ENCODE measurements at places on chromosomes 12 and 14.
A peak's percentile ranks its signal among the peaks of the same experiment; 100 is the strongest.

DNA sequence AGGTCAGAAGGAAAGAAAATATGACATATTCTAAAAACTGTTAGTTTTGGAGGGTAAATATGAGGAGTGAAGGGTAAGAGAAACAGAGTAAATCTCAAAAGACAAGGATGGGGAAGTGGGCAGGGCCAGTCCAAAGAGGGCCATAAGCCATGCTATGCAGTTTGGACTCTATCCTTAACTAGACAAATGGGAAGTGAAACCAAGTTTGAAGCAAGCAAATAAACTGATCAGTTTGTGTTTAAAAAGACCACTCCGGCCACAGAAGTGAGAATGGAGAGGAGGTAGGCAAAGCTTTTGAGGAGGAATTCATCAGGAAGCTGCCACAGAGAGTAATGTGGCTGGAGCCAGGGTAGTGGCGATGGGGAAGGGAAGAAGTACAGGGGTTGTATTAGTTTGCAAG is 37.5 kb upstream of the DAAM1 start:
- DNase-seq, result no peak

GRCh38 chr12:54973556-54973955 is 11.0 kb downstream of the TESPA1 start:
- DNase-seq, result no peak

DNA sequence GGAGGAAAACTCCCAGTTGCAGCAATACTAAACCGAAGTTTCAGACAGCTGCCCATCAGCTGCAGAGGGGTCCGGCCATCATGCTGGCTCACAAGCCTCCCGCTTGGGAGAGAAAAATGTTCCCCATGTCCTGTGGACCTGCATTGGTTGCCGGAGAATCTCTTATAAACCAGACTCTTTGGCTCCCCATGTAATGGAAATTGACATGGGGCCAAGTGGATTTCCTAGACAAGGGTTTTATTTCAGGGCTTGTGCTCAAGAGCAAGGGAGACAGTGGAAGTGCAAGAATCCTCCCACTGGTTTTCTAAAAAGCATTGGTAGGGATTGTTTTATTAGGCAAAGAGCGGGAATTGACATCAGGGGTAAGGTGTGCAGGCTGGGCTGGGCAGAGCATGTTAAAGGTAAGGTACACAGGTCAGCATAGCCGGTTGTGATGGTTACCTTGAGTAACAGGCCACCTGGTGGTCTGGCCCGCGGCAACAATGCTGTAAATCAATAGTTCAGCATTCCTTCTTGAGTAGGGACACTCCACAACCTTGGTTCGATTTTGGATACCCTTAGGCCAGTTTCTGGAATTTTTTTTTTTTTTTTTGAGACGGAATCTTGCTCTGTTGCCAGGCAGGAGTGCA is 135.4 kb downstream of the UNC79 start:
- no peak for DNase-seq

DNA sequence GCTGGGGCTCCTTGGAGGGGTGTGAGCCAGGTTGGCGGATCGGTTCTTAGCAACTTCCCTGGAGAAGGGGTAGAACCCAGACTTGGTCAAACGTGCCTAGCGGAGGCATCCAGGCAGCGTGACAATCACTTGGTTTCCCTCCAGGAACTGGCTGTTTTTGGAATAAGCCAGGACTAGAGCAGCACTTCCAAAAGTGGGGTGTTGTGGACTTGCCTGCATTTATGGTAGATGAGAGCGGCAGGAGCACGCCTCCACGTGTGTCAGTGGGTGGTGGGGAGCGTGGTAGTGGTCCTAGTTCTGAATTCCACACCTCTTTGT is 2.8 kb downstream of the PRMT8 start:
- DNase-seq, result no peak

DNA sequence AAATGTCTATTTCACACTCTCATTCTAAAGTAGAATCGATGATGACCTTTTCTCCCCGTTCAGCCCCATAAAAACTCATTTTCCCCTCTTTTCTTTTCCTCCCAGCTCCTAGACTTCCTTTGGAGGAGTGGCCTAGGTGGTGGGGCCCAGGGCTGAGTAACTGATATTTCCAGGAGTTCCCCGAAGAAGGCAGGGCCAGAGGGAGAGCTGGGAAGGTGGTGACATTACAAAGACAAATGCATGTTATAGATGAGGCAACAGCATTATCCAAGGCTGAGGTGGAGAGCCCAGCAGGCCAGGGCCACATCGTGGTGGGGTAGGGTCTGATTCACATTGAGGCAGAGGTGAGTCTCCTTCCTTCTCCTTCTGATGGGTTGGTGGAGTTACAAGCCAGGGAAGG is 22.2 kb upstream of the HDAC7 start:
- no peak for DNase-seq

DNA sequence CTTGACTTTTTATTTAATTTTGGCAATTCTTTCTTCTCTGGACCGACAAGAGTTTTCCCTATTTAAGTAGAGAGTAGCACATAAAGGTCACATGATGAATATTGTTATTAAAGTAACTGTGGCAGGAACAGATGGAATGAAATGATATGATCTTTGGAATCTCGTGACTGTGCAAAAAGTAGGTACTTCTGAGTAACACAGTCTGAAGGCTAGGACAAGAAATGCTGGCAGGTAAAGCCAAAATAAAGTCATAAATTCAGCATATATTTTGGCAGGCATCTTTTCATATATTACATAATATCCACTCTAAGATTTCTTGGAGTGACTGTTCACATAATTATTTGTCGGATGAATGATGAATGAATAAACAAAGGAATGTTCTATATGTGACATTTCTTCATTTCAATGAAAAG is 121.4 kb downstream of the EFCAB11 start:
- DNase-seq, result no peak

- no peak for DNase-seq
Observed at GRCh38 chr14:59905188-59905587, 14.8 kb upstream of the LRRC9 start.

GRCh38 chr12:52903855-52904508 is 894 bp downstream of the KRT8 start:
- DNase-seq, result no peak

- no peak for DNase-seq
Observed at GRCh38 chr14:95185033-95185766, 27.9 kb upstream of the DICER1 start.

GRCh38 chr12:111720457-111720856 is 34.6 kb downstream of the ACAD10 start:
- DNase-seq, result no peak

- DNase-seq, result no peak
Observed at GRCh38 chr14:101973356-101973755, 9.0 kb downstream of the DYNC1H1 start.

GRCh38 chr14:99576304-99576703 is 27.7 kb downstream of the CCDC85C start:
- no peak for DNase-seq

DNA sequence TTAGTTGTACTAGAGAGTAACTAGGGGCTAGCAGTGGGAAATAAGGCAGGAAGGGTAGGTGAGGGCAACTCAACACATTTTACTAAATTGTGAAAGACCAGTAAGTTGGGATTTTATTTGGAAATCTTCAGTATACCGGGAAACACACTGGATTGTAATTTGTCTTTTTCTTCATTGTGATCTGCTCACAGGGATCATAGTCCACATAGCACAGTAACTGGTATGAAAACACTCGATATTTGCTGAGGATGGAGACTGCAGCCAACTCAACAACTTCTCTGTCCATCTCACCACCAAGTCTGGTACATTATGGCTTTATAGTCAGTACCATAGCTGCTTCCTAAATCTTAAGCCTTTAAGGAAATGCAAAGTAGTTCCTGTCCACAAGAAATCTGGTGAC is 2.5 kb downstream of the SLIRP start:
- no peak for DNase-seq

GRCh38 chr12:42483521-42483790 is 106.1 kb downstream of the PRICKLE1 start:
- DNase-seq, result no peak

DNA sequence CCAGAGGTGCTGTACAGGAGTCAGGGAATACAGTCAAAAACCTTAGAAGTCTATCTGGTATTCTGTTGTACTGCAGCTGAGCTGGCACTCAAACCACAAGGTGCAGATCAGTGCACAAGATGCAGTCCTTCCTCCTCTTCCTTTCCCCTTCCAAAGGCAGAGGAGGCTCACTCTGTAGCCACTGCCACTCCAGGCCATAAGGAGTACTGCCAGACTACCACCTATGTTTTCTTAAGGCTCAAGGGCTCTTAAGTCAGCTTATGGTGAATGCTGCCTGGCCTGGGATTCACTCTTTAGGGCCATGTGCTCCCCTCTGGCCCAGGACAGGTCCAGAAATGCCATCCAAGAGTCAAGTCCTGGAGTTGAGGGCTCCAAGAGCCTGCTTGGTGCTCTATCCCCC is 200.3 kb downstream of the CRADD start:
- DNase-seq, result no peak

DNA sequence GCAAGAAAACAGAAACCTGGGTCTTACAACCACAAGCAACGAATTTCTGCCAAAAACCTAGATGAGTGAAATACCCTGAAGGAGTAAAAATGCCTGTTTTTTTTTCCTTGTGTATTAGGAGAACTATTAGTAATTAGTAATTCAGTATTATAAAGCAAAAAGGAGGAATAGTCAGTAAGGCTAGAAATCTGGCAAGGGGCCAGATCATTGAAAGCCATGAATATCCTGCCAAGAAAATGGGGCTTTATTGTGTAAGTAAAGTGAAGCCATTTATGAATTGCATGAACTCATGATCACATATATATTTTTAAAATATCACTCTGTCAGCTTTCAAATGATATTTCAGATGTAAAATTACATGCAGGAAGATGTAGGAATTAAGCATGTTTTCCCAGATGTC is 57.9 kb downstream of the TXNDC16 start:
- DNase-seq, result no peak

DNA sequence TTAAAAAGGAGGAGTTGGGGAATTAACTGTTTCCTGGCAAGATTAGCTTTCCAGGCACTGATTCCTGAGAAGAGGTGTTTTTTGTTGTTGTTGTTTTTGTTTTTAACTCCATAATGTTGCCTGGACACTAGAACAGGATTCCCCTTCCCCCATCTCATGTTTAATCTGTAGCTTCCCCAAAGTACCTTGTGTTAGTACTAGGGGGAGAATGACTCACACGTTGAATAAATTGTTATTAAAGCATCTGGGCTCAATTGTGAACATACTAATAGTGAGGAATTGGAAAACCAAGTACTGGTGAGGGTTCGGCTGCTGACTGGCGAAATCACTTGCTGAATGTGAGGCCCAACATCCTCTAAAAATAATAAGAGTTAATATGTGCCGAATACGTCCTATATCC is 1.3 kb upstream of the GNG2 start:
- DNase-seq, result no peak

- peak; percentile 14 for DNase-seq
Observed at GRCh38 chr14:33120341-33120740, 181.7 kb downstream of the NPAS3 start.

DNA sequence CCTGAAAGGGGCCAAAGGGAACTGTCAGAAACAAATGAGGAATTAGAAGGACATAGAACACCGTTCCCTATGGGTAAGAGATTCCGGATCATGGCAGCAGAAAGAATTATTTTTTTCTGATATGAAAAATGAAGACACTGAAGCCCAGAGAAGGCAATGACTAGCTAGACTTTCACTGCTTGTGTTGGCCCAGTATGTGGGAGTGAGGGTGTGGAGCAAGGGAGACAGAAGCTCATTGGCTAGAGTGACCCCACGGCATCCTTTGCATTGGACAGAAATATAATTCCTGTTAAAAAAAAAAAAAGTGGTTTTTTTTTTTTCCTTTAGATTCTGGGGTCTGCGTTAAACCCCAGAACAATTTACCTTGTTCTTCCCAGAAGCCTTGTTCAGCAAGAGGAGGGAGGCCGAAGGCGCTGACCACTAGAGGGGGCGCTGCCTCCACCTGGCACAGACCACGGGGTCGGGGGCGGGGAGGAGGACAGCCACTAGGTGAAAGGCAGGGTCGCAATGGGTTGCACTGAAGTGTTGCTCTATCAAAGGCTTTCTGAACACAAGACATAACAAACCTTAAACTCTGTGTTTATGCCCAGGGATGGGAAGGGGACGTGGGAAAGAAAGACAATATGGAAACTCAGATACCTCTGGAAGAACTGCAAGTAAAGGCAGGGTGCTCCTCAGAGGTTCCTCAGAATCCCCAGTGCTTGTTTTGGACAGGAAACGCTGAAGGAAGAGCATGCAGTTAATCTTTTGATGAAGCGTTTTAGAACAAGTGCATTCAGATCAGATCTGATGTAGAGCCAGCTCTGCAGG is 156.8 kb downstream of the KCNA5 start:
- DNase-seq, result no peak

- DNase-seq, result no peak
Observed at GRCh38 chr14:23572836-23573235, 5.2 kb upstream of the AP1G2 start.

- peak; percentile 14 for DNase-seq
Observed at GRCh38 chr12:48454667-48455066, 17.7 kb upstream of the ANP32D start.

- DNase-seq, result no peak
Observed at GRCh38 chr14:44507183-44507582, at the start of gene FSCB. TSS of gene FSCB (minus strand) at chr14:44507283. CDS start at chr14:44506987, 296 bp downstream.

DNA sequence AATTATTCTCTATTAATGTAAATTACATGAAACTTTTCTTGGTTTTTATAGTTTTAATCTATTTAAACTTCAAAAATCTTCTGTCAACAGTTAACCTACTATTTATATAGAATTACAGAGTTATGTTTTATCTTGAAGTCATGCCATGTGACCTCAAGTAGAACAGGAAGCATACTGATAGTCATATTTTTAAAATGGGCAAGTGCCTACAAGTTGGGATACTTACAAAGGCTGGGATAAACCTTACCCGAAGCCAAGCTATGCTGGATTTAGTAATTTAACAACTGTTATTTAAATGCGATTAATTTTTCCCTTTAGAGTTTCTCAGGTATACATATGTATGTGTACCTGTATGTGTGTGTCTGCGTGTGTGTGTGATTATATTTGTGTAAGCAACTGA is 266.9 kb downstream of the RASSF9 start:
- DNase-seq, result no peak

- DNase-seq, result no peak
Observed at GRCh38 chr14:20820063-20820904, 17.6 kb upstream of the RNASE1 start.

DNA sequence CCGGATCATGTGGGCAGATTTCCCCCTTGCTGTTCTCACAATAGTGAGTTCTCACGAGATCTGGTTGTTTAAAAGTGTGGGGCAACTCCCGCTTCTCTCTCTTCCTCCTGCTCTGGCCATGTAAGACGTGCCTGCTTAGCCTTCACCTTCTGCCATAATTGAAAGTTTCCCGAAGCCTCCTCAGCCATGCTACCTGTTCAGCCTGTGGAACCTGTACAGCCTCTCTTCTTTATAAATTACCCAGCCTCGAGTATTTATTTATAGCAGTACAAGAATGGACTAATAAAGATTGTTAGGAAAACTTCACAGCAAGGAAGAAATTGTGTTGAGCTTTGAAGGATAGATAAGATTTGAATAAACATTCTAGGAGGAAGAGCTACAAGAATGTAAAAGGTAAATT is 52.1 kb downstream of the KDM5A start:
- no peak for DNase-seq

GRCh38 chr12:24803430-24804245 is 145.3 kb downstream of the BCAT1 start:
- no peak for DNase-seq

- DNase-seq, result no peak
Observed at GRCh38 chr12:13161172-13161571, 35.4 kb upstream of the EMP1 start.

GRCh38 chr12:45532113-45532512 is 197.4 kb upstream of the ARID2 start:
- DNase-seq, result no peak
